T-helper 1 cell treated with Interleukin-12 subunit alpha and Interleukin-12 subunit beta and Interleukin-4 antibody, amounts not matched to agents 30 ng/mL and 1 ng/mL, for 36 hours (primary cell): ENCODE measurements at places on chromosomes 13 and 19. TPM values are rescaled to one million over a fixed set of nuclear protein-coding genes. Genes with fewer than 3 reads are reported as not detected.

The LGALS7 gene
- total RNA-seq = not detected in 2 replicates

The F10 gene
- total RNA-seq = not detected in 2 replicates

The HCST gene
- 101 and 108 TPM in 2 replicates for total RNA-seq

The NLRP4 gene
- total RNA-seq = not detected in 2 replicates

The ZGLP1 gene
- total RNA-seq = 2.1 and 3.1 TPM in 2 replicates

The TEX101 gene
- total RNA-seq = not detected in 2 replicates

The PRR22 gene
- total RNA-seq = 5.0 and 5.3 TPM in 2 replicates

The TMIGD2 gene
- total RNA-seq = 33.2 and 34.6 TPM in 2 replicates

The TEX26 gene
- not detected in 2 replicates for total RNA-seq

The ZNF558 gene
- 15.2 and 16.0 TPM in 2 replicates for total RNA-seq

The MTMR6 gene
- total RNA-seq = 20.3 and 20.5 TPM in 2 replicates

The CYP4F12 gene
- total RNA-seq = not detected in 2 replicates

The ZNF728 gene
- not detected in 2 replicates for total RNA-seq

The SMIM24 gene
- 0.54 TPM in 1 of 2 replicates, not detected in the other for total RNA-seq

The ZNF835 gene
- 0.10 and 0.20 TPM in 2 replicates for total RNA-seq

The PGLYRP1 gene
- not detected in 2 replicates for total RNA-seq

The ZNF560 gene
- total RNA-seq = not detected in 2 replicates

The CNOT3 gene
- 64.3 and 64.8 TPM in 2 replicates for total RNA-seq

The IL11 gene
- 0.51 and 0.74 TPM in 2 replicates for total RNA-seq

The TNNI3 gene
- total RNA-seq = 0.63 TPM in 1 of 2 replicates, not detected in the other

The ZNF823 gene
- 2.3 and 3.0 TPM in 2 replicates for total RNA-seq

The KCNJ14 gene
- total RNA-seq = 1.5 and 1.8 TPM in 2 replicates

The CEACAM8 gene
- total RNA-seq = not detected in 2 replicates

The KCTD4 gene
- not detected in 2 replicates for total RNA-seq

The TMEM272 gene
- total RNA-seq = 0.34 TPM in 1 of 2 replicates, not detected in the other

The F7 gene
- total RNA-seq = not detected in 2 replicates

The RFC3 gene
- total RNA-seq = 31.5 and 33.0 TPM in 2 replicates
